A549 (cell line): ENCODE measurements at places on chromosomes 6 and 20. TPM values are rescaled to one million over a fixed set of nuclear protein-coding genes. Genes with fewer than 3 reads are reported as not detected.
A peak's percentile ranks its signal among the peaks of the same experiment; 100 is the strongest.

DNA sequence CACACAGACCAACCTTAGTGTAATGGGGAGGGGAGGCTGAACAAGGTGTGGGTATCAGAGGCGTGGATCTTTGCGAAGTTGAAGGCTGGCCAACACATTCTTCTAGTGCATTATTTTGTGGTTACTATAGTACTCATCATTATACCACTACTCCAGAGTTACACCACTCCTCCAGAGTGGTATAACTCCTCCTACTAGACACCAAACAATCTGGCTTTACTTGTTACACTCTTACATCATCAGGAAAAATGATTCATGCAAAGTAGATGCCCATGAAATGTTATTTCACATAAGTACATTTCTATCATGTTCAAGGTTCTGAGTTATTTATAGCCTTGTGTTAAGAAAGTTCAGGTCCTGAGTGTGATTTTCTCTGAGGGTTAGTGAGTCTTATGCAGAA is 443.1 kb upstream of the OPRM1 start:
- DNase-seq: no peak

GRCh38 chr6:34926655-34927054 is 37.6 kb downstream of the ANKS1A start:
- DNase-seq: no peak

DNA sequence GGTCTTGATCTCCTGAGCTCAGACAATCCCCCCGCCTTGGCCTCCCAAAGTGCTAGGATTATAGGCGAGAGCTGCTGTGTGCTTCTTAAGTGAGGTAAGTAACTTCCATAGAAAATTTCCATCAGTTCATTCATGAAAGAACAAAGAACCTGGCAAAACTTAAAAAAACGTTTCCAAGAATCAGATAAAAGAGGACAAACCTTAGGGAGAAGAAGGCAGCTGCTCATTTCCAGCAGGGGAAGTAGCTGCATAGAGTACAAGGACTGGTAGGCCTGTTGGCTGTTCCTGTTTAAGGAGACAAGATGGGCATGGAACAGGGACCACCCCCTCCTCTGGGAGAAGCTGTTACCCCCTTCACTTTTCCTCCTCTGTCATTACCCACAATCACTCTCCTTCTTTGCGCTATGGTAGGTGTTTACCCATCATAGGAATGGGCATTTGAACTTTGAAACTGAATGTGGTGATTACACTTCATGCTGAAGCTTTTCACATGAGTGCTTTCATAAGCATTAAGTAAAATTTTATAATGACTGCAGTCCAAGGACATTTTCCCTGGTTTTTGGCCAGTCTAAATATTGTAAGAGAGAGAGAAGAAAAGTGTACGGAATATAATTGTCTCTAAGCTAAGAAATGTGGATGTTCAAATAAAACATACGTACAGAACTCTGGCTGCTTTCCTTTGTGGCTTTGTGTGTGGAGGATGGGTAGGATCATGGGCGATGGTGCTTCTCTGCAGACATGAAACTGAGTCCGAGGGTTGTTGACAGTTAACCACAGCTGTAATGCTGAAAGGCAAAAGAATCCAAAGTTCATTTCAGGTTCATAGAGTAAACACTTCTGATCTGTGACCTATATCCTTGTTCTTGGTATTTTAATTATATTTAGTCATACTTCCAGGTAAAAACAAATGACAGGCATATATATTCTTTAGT is 56.4 kb downstream of the CCN2 start:
- no peak for DNase-seq

GRCh38 chr6:35573495-35574110 is 60.9 kb upstream of the TULP1 start:
- no peak for DNase-seq

Gene EMILIN3
- polyA plus RNA-seq: 0.58 to 0.66 TPM (median 0.62 TPM) in 3 replicates

Gene TMEM217
- 0.59 to 1.2 TPM (median 0.93 TPM) in 3 replicates for polyA plus RNA-seq

GRCh38 chr20:881051-881782 is 34.9 kb downstream of the ANGPT4 start:
- DNase-seq: peak; percentile 63

- DNase-seq: no peak
These were observed 19.5 kb upstream of the TCP11 start for GRCh38 chr6:35160642-35161041.

DNA sequence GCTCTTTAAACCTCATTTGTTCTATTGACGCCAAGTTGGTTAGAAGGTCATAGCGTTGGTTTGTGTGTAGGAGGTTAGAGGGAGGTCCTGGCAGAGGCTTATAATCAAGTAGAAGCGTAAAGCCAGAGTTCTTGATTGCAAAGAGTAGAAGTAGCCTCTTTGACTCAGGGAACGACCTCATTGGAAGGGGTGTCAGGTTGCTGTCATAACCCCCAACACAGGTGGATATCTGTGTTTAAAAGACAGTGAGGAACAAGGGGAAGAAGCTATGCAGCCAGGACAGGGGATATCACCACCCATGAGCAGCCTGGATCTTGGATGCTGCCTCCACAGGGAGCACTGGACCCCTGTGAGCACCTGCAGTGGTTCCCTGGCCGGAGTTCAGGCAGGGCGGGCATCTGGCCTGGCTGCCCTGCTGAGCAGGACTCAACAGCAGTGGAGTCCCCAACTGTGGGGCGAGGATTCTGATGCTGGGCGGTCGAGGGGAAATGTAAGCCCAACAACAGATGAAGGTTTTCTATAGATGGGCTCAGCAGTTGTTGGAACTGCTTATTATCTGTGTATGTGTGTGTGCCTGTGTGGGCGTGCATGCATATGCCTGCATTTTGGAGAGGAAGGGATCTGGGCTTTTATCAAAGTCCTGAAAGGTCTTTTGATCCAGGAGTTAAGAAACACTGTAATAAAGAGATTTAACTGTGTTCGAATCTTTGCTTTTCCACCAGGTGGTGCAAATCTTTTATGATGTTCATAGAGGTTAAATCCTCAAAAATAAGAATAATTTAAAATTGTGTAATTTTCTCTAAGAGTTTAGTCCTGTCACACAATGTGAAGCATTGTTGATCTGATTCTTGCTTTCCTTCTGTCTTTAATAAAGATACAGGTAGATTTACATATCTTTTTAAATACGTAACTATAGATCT is 27.7 kb downstream of the HIVEP1 start:
- DNase-seq: no peak

- no peak for DNase-seq
These were observed 35.3 kb downstream of the TMEM181 start for GRCh38 chr6:158595223-158595622.

DNA sequence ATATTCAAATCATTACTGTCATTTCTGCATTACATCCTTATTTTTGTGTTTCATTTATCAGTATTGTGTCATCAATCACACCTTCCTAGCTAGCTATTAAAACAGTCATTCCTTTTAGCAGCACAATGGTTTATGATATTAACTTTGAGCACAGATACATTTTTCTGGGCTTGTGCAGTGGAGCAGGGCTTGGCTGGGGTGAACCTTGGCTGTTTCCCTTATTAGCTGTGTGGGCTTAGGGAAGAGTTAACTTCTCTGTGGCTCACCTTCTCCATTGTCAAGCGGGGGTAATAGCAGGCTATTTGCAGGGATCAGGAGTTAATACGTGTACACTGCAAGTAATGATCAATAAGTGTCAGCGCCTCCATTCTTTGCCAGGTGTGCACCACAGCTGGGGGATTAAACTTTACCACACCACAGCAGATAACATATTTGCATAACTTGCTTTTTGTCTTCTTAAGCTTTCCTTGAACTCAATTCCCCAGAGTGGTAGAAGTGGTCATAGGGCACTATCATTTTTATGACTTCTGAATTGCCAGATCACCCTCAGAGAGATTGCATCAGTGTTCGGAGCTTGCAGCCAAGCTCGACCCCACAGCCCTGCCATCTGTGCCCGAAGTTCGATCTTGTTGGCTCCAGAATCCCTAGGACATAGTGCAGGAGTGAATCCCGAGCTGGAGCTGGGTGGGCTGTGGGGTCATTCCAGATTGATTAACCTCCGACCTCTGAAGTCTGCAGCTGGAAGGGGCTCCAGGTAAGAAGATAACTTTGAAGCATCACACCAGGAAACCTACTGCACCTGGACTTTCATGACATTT is 1.5 kb upstream of the PYGB start:
- DNase-seq: no peak

DNA sequence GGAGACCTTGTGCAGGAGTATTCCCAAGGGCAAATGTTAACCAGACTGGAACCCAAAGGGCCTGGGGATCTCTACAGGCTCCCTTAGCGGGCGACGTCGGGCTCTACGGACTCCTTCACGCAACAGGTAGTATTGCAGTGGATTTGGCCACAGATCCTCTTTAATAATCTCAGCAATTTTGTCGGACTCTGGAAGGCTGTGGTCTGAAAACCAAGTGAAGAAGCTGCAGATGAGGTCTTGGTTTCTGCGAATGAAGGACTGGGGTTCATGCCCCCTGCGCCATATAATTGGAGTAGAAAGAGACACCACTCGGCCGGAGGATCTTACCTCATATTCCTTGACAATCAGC is 1.3 kb downstream of the TSPYL1 start:
- DNase-seq: no peak

Gene TNF
- not detected in 3 replicates for polyA plus RNA-seq

Gene RAB44
- 0.05 to 0.11 TPM (median 0.09 TPM) in 3 replicates for polyA plus RNA-seq

- no peak for DNase-seq
These were observed 596.1 kb upstream of the CITED2 start for GRCh38 chr6:139970591-139970991.

DNA sequence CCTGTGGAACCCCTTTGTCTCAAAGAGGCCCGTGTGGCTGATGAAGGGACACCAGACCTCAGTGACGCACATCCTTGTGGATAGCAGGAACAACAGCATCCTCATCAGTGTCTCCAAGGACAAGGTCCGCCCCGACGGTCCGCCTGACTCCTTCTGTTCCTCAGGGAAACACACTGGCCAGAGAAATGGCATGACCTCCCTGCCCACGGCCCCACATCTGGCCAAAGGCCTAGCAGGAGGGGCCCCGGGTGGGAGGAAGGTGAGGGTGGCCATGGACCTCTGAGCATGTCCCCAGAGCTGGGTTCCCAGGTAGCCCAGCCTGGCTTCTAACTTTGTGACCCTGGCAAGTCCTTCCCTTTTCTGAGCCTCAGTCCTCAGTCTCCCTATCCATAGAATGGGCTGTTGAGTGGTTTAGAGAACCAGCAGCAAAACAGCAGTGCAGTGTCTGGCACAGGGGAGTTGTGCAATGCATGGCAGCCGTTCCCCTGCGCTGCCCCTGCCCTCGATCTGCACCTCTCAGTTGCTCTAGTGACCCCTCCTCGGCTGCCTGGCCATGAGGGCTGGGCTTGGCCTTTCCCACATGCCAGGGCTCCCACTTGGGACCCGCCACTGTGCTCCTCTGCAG is 48.3 kb downstream of the EFCAB8 start:
- no peak for DNase-seq

Gene TSPO2
- polyA plus RNA-seq: not detected in 3 replicates

Gene RNF144B
- 0.17 to 0.36 TPM (median 0.31 TPM) in 3 replicates for polyA plus RNA-seq

DNA sequence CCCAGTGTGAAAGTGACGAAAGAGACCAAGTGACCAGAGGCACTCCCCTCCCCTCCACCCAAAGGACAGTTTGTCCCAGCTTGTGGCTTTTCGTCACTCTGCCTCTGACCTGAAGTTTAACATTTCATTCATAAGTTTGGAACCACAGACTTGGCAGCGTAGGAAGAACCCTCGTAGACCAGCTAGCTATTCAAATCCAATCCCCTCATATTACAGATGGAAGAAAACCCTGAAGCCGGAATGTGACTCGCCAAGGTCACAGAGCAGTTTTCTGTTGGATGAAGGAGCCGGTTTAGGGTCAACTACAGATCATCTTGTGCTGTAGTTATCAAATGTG is 3.9 kb upstream of the SYS1 start:
- no peak for DNase-seq

DNA sequence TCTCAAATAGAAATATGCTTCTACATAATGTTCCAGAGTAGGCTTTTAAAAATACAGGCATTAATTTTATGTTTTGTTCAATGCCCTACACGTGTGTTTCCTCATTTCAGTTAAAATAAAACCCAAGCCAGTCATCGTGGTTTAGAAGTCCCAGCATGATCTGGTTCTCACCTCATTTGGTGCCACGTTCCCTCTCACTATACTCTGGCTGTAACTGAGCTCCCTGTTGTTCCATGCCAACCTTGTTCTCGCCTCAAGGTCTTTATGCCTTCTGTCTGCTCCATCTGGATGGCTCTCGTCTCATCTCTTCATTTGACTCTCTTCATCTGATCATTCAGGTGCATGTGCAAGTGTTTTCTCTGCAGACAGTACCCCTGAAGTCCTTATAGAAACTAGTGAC is 32.6 kb downstream of the HDGFL1 start:
- no peak for DNase-seq

DNA sequence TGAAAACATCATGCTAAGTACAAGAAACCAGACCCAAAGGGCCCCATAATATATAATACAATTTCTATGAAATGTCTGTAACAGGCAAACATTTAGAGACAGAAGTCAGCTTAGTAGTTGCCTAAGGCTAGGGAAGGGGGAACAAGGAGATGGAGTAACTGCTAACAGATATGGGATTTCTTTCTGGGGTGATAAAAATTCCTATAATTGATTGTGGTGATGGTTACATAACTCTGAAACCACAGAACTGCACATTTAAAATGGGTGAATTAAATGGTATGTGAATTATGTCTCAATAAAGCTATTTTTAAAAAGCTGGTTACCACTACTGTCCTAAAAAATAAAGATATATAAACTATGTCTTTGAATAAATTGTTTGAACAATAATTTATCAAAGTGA is 3.2 kb downstream of the CEP162 start:
- no peak for DNase-seq

DNA sequence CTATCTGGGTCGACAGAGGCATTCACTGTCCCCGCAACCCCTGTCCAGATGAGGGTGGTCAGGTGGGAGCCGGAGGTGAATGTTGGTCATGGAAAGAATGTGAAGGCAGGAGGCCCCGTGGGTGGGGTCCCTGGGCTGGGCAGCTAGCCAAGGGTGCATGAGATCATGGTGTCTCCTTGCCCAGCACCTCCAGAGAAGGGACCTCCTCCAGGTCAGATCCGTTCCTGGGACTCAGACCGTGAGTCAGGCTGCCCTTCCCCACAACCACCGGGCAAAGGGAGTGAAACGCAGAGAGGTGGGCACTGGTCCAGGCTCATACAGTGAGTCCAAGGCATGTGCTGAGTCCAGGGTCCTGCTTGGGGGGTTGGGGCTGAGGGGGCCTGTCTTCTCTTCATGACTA is 3.5 kb downstream of the FOXS1 start:
- DNase-seq: no peak

GRCh38 chr6:80886475-80886874 is 780.0 kb downstream of the BCKDHB start:
- DNase-seq: no peak

Gene CYP39A1
- polyA plus RNA-seq: 0.07 to 0.26 TPM (median 0.22 TPM) in 3 replicates

- peak; percentile 91 for DNase-seq
These were observed 18.4 kb upstream of the MMP24 start for GRCh38 chr20:35207950-35208611.

DNA sequence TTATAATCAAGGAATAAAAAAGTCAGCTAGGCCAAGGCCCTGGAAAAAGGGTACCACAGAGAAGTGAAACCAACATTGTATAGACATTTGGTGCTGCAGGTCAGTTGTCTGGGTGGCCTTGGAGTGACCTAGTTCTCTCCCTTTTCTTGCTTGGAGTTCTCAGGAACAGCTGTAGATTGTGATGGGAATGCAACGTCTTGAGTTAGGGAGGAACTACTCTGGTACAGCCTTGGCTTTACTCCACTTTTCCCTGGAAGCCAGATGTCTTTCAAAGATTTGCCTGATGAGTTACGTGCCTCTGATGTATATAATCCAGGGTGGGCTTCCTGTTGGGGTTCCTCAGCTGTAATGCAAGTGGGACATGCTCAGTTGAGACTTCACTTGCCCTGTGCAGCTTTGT is 694.7 kb downstream of the HTR1B start:
- DNase-seq: no peak

Gene CRIP3
- polyA plus RNA-seq: 2.1 to 2.8 TPM (median 2.4 TPM) in 3 replicates

Gene TRDN
- polyA plus RNA-seq: not detected in 3 replicates

- DNase-seq: no peak
These were observed 13.5 kb downstream of the MBOAT1 start for GRCh38 chr6:20198775-20199174.
